Smooth muscle cell of trachea (primary cell): ENCODE measurements at places on chromosomes 3 and 15. TPM values are rescaled to one million over a fixed set of nuclear protein-coding genes. Genes with fewer than 3 reads are reported as not detected.

Gene NUP210
- under 0.01 TPM in 2 replicates for total RNA-seq

Gene DMXL2
- total RNA-seq, result 23.7 and 40.7 TPM in 2 replicates

Gene ARNT2
- 4.7 and 13.6 TPM in 2 replicates for total RNA-seq

Gene FAM107A
- under 0.01 and 0.15 TPM in 2 replicates for total RNA-seq

Gene ATP13A5
- not detected in 2 replicates for total RNA-seq

Gene COMMD2
- total RNA-seq, result 22.7 and 28.2 TPM in 2 replicates

Gene LDHAL6B
- total RNA-seq, result not detected in 2 replicates

Gene SYNPR
- total RNA-seq, result not detected in 2 replicates

Gene ATP8B4
- 3.2 and 7.4 TPM in 2 replicates for total RNA-seq

Gene ECE2
- under 0.01 TPM in 1 of 2 replicates, not detected in the other for total RNA-seq
